ENCODE measurements at places on chromosomes 4 and X.

- DNase-seq: no peak
Observed at GRCh38 chrX:50718776-50719175, 95.2 kb downstream of the SHROOM4 start.

DNA sequence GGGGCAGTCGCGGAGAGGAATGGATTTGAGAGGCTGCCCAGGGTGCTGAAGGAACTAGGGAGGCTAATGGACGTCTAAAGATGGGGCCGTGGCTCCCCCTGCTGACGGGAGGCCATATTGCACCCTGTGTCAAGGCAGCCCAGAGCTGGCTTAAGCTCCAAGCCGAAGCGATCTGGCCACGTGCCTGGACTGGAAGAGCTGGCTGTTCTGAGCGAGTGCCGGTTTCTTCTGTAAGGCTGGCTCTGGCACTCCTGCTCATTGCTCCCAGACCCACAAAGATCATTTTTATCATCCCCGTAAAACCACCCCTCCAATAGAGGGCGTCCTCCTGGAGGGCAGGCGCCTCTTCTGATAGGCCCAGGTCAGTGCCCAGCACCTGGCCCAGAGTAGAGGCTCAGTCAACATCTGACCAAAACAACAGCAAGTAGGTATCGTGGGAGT lies 5.6 kb downstream of the PNCK start:
- peak; percentile 73 for DNase-seq

- no peak for DNase-seq
Observed at GRCh38 chrX:1185561-1185960, 26.9 kb downstream of the CRLF2 start.

GRCh38 chrX:66024092-66024467 lies 15.8 kb downstream of the VSIG4 start:
- no peak for DNase-seq

- DNase-seq: no peak
Observed at GRCh38 chr4:113781439-113782040, 20.0 kb upstream of the CAMK2D start.

DNA sequence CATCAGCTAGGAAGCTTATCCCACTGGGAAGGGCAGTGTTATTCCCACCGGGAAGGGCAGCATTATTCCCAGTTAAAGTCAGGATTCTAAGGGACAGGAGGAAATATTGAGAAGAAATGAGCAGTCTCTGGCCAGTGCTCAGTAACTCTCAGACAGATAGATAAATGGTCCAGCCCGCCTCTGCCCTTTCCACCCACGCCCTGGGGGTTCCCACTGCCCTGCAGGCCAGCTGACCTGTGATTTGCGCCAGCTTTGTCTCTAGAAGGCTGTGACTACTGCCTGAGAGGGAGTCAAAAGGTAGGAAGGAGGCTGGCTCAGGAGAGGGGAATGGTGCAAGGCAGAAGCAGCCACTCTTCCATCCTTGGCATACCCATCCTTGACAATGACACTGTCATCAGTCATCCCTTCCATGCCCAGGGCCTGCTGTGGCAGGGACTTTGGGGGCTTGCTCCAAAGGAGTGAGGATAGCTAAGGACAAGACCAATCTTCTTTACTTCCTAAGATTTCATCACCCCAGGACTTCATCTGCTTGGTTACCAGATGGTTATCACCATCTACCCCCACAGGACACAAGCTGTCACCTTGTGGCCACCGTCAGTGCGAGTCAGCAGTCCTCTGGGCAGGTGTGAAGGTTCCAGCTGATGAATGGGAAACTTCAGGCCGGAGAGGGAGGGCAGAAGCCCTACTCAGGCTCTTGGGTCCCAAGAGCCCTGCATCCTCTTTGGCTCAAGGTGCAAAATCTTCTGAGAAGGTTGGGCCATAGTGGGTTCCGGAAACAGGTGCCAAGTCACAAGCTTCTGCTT lies 49.5 kb downstream of the SEPSECS start:
- no peak for DNase-seq

GRCh38 chr4:168514249-168514852 lies 17.5 kb downstream of the PALLD start:
- DNase-seq: no peak

DNA sequence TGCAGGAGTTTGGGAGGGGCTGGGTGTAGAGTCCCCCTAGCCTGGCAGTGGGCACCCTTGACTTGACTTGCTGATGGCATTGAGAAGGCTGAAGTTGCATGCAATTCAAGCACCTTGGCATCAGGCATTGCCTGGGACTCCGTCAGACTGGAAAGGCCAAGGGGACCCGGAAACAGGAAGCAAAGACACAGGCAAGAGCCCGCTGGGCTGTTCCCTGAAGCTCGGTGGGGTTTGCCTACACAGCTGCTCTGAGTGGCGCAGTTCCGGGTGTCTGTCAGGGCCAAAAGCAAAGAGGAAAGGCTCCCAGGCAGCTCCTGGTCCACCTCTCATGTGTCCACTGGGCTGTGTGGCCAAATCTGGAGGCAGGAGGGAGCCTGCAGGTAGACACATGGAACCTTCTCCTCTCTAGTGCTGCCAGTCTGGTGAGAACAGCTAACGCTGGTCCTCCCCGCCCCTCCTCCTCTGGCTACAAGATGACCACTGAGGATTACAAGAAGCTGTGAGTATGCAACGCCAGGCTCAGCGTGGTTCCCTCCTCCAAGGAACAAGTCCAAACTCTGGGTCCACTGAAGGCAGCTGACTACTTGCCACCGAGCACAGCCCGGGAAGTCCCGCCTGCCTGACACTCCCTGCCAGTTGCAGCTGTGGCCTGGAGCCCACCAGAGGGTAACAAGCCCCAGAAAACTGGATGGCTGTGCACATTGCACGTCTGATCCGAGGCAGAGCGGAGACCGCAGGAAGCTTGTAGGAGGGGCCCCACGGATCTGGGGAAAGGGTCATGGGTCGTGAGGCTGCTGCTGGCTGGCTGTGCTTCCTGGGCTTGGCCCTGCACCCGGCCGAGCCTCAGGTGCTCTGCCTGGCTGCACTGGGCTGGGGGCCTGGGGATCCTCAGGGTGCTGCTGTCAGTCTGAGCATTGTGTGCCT lies 20.1 kb downstream of the ZNF185 start:
- DNase-seq: no peak

DNA sequence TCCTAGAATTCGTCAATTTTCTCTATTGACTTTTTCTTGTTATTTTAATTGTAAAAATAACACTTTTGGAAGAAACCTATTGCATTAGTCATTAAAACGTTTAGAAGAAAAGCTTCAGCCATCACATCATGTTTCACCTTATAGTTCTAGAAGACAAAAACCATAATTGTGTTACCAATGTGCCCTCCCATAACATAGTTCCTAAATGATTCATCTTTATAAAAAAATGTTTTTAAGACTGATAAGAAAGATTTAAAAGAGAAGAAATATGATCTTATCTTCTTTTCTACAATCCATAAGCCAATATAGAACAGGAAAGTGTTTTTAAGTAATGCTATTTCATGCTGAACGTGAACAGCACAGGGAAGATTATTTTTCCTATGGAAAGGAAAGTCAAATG lies 316.6 kb upstream of the NDST4 start:
- no peak for DNase-seq

- no peak for DNase-seq
Observed at GRCh38 chr4:41528512-41529205, 9.3 kb upstream of the LIMCH1 start.
